ENCODE measurements at places on chromosomes 1 and 21.

DNA sequence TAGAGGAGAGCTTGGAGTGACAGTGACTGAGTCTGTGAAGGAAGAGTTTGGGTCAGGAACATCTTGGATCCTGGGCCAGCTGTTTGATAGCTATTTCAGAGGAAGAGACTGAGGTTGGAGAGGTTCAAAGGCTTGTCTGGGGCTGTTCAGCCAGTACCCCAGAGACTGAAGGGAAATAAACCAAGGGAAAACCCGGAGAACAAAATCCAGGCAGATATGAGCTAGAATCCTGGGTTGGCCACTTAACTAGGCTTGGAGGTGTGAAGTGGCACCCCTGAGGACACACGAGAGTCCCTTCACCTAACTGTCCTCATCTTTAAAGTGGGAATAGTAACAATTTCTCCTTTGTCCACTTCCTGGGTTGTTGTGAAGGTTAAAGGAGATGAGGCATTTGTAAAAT is 23.1 kb upstream of the EPB41 start:
- DNase-seq: no peak

DNA sequence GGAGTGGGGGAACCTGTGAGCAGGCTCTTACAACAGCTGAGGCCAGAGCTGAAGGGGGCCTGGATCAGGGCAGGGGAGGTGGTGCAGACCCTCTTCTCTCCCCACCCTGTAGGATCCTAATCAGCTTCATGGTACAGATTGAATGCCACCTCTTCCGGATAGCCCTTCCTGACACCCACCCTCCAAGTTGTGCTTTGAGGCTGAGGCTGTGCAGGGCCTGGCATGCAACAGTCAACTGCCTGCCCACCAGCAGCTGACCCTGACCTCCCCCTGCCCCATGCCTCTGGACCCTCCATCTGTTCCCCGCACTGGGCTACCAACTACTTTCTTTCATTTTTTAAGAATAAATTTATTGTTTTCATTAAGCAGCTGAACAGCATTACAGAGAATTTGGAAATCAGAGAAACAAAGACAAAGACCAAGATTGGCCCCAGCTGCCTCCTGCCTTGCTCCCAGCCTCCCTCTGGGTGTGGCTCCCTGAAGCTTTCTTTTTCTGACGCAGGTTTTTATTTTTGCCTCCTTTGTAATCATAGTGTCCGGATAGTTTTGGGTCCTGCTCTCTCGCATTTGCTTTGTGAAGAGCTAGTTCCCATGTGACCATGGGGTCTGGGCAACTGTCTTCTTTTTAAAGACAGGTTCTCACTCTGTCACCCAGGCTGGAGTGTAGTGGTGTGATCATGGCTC is 12.8 kb downstream of the ZNF362 start:
- DNase-seq: no peak

DNA sequence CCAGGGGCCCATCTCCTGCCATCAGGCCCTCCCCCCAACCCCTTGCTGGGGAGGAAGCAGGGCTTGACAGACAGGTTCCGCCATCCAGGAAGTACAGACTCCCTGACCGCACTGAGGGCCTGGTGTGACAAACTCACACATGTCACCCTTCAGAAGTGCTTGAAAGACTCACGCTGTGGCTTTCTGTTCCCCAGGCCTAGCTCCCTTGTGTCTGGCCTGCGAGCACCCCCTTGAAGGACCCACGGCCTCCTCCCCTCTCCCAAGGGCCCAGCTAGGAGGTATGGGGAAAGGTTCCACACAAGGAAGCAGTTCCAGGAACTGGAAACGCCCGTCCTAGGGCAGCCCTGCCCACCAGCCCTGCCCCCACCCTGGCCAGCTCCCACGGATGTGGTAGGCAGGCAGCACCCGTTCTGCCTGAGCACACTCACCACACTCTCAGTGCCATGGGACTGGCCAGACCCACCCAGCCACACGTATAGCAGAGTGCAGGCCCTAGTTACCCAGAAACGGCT is 26.7 kb downstream of the SLC2A1 start:
- peak; percentile 59 for DNase-seq

DNA sequence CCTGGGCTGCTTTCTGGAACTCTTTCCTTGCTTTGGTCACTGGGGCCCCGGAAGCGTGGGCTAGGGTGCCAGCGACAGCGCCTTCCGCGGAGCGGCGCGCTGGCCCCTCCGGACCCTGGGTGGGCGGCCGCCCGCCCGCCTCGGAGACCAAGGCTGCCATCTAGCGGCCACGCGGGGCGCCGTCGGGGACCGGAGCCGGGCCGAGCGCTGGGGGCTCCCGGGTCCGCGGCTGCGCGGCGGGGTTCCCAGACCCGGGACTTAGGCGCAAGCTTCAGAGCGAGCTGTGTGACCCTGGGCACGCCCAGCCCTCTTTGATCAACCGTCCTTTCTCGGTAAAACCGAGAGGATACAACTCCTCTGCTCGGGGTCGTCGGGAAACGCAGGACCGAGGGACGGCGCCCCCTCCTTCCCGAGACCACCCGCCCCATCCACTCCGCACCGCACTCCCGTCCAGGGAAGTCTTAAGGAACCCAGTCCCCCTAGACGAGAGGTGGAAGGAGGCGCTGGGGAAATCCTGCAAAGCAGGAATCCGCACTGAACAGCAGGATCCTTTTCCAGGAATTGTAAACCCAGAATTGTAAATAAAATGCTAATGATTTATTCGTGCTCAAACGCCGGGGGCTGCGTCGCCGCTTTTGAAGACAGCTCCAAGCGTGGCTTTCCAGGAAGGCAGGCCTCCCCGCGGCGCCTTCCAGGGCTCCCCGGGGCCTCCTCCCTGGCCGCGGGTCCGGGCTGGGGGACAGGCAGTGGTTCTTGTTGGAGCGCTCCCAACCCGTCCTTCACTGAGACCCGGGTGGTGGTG is 41.2 kb downstream of the RRAGC start:
- peak; percentile 15 for DNase-seq

GRCh38 chr1:162200096-162200847 is 130.8 kb downstream of the NOS1AP start:
- no peak for DNase-seq

- DNase-seq: no peak
Observed at GRCh38 chr1:77287535-77287934, 5.7 kb downstream of the AK5 start.

DNA sequence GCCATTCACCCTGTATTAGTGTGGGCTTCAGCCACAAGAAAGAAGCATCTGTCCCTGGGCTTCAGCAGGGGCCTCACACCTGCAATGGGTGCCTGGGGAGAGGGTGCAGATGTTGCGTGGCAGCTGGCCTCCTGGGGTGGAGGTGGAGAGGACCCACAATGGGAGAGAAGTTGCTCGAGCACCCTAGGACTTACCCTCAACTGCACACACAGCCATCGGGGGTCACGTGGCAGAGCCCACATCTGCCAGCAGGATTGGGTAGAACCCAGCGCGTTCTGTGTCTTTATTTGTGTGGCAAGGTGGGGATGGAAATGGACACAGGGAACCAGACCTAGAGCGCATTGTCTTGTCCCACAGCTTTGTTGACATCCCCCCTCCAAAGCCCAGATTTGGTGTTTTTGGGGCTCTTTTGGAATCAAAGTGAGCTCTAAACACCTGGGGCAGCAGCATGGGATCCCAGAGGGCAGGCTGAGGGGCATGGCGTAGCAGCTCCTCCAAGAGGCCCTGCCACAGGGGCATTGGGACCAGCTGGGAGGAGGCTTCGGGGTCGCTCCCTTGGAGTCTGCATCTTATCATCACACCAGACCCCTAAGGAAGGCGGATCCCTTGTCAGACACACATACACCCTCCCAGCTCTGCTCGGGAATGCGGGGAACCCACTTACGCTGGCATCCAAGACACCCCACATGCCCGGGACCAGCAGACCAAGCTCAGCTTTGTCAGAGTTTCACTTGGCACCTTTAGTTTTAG is 5.1 kb downstream of the ABCG1 start:
- DNase-seq: no peak

- no peak for DNase-seq
Observed at GRCh38 chr21:17679002-17679600, 66.4 kb upstream of the BTG3 start.

GRCh38 chr21:29434081-29434480 is 135.4 kb downstream of the BACH1 start:
- no peak for DNase-seq

DNA sequence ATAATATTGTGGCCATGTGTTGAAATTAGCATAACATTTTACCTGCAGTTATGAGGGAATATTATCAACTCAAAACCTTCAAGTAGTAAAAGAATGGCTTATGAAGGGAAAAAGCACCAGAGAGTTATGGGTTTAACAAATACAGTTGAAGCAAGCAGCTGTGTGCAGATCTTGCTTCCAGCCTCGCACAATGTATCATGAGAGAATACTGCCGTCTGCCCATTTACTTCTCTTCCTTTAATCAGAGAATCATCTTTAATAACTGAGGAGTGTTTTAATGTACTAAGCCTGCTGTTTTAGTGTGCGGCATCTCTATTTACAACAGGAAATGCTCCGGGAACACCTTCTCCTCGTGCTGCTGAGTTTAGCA is 120.9 kb downstream of the ATG4C start:
- no peak for DNase-seq

DNA sequence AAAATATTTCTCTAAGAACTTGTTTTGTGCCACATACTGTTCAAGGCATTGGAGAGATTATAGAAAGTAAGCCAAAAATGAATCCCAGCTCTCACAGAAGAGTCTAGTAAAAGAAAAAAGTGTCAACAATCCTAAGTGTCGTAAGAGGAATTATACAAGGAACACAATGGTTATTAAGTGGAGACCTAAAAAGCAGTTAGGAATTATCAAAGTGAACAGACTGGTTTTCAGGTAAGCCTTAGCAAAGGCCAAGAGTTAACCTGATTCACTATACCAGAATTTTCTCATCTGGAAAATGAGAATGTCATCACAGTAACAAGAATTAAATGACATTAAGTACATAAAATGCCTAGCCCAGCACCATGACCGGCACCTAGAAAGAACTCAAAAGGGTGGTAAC is 15.6 kb downstream of the SERBP1 start:
- DNase-seq: no peak

DNA sequence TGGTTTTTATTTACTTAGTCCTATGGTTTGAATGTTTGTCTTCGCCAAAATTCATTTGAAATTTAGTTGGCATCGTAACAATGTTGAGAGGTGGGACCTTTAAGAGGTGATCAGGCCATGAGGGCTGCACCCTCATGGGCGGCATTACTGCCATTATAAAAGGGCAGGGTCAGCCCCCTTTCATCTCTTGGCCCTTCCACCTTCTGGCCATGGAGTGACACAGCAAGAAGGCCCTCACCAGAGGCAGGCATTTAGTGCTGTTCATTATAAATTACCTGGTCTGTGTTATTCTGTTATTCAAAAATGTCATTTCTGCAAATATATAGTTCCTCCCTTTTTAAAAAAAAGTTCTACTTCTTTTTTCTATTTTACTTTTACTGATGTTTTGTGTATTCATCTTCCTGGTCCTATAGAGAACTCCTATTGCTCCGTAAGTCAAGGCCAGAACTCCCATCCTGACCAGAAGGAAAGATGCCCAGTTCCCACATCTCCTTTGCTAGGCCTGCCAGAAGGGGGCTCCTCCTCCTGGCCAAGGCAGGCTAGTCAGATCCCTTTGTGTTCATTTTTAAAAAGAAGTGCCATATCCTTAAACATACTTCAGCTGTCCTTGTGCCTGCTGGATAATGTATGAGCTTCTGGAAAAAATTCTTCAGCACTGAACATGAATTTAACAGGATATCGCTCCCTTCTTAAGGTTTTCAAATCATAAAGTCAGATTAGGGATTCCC is 10.0 kb upstream of the LBR start:
- DNase-seq: no peak

GRCh38 chr1:151455231-151455630 is 4.1 kb downstream of the POGZ start:
- no peak for DNase-seq

DNA sequence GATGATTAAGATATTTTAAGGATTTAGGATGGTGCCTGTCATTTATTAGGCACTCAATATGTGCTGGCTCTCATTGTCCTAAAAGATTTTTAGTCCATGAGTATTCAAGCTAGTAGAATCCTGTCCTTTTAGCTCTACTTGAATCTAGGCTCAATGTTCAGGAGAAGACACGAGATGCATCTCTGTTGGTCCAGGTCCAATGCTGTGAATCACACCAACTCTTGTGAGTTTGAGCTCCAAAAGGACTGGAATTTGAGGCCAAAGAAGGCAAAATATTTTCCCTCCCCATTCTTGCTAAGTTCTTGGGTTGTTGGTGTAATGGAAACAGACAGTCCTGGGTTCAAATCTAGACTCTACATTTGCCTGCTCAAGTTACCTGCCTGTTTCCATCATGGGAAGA is 1.4 kb upstream of the PODN start:
- no peak for DNase-seq

DNA sequence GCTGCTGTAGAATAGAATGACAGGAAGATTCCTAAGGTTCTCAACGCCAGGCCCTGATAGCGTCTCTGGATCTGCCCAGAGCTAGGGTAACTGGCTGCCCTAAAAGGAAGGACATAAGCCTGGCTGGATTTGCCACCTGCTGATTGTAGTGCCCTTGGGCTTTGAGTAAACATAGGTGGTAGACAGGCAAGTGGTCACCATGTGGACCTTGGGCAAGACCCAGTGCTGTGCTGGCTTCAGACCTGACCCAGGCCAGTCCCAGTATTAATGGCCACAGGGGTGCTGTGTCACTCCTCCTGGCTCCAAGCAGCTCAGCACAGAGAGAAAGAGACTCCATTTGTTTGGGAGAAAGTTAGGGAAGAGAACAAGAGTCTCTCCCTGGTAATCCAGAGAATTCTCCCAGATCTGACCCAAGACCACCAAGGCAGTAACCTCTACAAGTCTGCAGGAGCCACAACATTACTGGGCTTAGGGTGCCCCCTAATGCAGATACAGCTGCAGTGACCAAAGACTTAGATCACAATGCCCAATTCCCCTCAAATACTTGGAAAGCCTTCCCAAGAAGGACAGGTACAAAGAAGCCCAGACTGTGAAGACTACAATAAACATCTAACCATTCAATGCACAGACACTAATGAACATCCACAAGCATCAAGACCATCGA is 44.5 kb downstream of the PHTF1 start:
- DNase-seq: no peak

GRCh38 chr1:112517231-112517630 is 8.5 kb downstream of the WNT2B start:
- DNase-seq: no peak

DNA sequence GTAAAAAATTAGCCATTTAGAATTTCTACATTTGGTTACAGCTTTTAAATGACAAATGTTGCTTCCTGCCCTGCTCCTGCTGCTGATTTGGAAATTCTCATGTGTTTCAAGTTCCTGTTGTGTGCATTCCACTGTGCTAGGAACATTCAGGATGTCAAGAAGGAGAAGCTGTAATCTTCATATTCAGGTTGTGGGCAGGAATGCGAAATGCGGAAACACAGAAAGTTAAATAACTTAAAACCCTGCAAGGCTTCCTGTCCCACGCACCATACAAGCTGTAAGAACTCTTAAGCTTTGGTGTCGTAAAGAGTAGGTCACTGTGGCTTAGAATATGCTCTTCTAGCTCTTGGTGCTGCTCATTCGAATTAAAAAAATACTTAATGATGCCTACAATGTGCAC is 52.6 kb downstream of the S100B start:
- DNase-seq: no peak

- DNase-seq: no peak
Observed at GRCh38 chr1:60825593-60825992, 256.8 kb upstream of the NFIA start.

All from stimulated activated CD8-positive, alpha-beta memory T cell treated with anti-CD3 and anti-CD28 coated beads, Interleukin-12 subunit alpha, Interleukin-12 subunit beta, amount 100 ng/mL, for 1 hour (primary cell).